ENCODE measurements at places on chromosomes 2 and 18.

DNA sequence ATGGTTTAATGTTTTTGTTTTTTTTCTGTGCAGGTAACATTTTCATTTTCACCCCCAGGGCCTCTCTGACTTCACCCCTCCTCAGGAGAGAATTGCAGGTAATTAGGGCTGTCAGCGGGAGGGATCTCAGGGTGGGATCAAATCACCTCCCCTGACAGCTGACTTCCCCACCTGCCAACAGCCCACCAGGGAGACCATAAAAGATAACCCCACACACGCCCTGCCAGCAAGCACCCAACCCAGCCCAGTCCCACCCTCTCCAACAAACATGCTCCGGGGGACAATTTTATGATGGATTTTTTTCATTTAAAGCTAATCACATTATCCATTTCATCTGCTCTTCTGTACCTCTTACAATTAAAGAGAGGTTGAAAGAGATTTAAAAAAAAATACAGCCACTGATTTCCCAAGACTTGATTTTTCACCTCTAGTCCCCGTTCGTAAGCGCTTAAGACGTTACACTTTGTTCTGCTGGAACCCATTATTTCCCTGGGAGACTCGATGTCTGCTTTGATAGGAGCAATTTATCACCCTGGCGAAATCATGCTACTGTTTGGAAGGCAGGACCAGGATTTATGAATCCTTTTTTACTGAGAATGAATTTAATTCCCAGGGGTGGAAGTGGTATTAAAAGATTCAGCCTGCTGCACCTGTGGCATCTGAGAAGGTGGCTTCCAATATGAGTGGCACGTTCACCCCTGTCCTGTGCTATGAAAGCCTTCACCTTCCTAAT lies 232.9 kb upstream of the ID2 start:
- no peak for DNase-seq

- DNase-seq: no peak
Measured at GRCh38 chr2:95031726-95032116, 6.2 kb downstream of the MAL start.

DNA sequence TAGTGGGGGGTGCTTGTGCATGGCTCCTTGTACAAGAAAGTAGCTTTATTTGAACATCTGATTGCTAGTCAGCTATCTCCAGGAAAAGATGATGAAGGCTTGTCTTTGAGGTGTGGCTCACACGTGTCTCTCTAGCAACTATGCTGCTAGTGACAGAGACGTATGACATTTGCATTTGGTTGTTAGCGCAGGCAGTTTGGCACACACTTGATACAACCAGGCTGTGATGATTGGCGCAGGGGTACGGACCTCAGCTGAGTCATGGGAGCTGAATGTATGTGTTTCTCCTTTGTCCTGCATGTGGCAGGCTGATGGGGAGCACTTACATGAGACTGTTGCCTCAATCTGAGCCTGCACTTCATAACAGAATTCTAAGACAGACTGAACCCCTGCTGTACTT lies 29.6 kb downstream of the PTCD3 start:
- DNase-seq: no peak

- peak; percentile 46 for DNase-seq
Measured at GRCh38 chr2:192208848-192209247, 14.1 kb upstream of the TMEFF2 start.

DNA sequence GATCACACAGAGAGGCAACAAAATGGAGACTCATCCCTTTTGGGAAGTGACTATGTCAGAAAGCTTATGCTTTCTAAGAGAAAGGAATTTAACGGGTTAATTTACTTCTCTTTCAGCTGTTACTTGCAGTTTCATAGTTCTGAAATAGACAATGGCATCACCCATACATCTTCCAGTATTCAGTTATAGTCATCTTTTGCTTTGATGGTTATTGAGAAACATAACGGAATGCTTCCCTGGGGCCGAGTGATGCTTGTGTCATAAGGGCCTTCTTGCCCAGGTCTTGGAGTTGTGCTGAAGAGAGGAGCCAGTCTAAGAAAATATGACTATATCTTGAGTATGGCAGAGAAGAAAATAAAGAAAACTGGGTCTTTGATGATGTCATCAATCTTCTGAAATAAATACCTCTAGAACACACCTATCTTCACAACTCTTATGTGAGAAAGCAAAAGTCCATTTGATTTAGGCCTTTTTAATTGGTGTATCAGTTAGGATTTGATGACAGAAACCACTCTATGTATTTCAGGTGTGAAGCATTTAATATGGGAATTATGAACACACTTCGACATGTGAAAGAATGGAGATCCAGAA lies 328.2 kb downstream of the LRRTM4 start:
- DNase-seq: no peak

- peak; percentile 29 for DNase-seq
Measured at GRCh38 chr2:1550658-1551316, 137.5 kb downstream of the TPO start.

GRCh38 chr2:204655101-204655500 lies 109.8 kb downstream of the PARD3B start:
- peak; percentile 65 for DNase-seq

GRCh38 chr18:24710474-24710873 lies 250.0 kb downstream of the HRH4 start:
- no peak for DNase-seq

- no peak for DNase-seq
Measured at GRCh38 chr18:26960911-26961310, 95.4 kb upstream of the AQP4 start.

DNA sequence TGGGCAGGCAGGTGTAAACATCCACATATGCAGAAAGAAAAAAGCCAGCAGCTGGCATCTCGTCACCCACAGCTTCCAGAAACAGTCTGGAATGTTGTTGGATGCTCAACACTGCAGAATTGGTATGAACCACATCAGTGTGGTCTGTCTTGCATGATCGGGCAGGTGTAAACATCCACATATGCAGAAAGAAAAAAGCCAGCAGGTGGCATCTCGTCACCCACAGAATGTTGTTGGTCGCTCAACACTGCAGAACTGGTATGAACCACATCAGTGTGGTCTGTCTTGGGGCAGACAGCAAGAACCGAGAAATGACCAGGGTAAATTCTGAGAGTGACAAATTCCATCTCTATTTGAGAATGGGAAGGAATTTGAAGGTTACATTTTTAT lies 39.6 kb downstream of the DOCK10 start:
- DNase-seq: no peak

DNA sequence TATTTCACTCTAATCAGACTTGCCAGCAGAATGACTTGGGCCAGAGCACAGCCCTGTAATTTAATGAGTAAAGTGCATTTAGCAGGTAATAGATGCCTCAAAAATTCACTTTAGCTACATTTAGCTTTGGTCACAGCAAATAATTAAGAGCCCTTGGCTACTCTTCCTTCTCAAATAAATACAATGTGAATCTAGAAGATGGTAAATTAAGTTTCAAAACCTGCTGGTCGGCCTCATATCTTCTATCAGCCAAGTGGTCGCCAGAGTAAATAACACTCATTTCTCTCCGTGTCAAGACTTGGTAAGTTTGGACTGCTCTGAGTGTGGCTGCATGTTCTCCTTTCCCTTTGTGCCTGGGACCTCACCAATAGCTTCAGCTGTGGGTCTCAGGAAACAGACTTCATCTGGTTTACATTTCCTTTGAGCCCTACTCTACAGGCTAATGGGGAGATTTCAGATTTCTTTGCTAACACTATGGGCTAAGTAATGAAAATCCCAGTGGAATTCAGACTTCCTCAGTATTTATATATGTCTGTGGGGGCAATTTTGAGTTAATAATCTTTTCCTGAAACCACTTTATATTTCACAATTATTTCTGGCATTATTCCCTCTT lies 375.8 kb downstream of the RBM43 start:
- no peak for DNase-seq

- DNase-seq: no peak
Measured at GRCh38 chr2:68831686-68832232, 39.4 kb downstream of the BMP10 start.

DNA sequence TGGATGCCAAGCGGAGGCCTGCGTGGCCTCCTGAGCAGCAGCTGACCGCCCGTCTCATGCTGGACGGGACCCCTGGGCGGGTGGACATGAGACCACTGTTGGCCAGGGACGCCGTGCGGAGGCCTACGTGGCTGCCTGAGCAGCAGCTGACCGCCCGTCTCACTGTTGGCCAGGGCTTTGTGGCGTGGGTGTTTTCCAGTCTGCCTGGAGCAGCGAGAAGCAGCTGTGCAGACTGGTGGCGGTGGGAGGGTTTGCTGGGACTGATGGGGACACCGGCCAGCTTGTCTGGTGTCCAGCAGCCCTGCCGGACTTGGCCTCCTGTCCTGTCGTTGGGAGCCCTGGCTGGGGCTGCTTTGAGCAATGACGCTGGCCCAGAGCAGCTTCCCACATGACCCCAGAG lies 5.8 kb upstream of the D2HGDH start:
- no peak for DNase-seq

- no peak for DNase-seq
Measured at GRCh38 chr2:30310371-30310770, 79.0 kb downstream of the LBH start.

DNA sequence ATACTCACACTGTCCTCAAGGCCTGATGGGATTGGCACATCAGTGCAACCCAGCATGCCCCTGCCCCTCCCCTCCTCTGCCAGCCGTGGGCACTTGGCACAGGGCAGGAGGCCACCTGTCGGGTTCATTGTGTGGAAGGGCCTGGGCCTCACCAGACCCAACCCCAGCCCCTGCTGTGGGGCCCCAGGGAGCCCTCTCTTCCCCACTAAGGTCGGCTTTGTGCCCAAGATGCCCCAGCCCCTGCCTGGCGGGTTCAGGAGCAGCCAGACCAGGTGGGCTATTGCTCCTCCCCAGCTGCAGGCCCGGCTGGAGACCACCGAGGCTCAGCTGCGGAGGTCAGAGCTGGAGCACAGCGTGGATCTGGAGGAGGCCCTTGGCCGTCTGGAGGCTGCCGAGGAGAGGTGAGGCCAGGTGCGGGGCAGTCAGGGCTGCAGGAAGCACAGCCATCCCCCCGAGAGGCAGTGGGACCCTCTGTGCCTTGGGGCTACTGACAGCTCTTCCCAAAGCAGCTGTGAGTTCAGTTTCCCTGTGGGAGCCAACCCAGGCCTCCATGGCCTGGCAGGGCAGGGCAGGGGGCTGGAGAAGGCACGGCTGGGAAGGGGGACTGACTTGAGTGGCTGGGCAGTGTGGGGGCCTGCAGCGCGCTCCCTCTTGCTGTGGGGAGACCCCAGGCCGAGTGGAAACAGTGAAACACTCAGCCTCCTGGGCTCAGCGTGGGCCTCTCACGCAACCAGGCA lies 16.3 kb downstream of the CROCC2 start:
- DNase-seq: no peak

- DNase-seq: peak; percentile 86
Measured at GRCh38 chr18:3790703-3791102, 340.7 kb downstream of the TGIF1 start.

DNA sequence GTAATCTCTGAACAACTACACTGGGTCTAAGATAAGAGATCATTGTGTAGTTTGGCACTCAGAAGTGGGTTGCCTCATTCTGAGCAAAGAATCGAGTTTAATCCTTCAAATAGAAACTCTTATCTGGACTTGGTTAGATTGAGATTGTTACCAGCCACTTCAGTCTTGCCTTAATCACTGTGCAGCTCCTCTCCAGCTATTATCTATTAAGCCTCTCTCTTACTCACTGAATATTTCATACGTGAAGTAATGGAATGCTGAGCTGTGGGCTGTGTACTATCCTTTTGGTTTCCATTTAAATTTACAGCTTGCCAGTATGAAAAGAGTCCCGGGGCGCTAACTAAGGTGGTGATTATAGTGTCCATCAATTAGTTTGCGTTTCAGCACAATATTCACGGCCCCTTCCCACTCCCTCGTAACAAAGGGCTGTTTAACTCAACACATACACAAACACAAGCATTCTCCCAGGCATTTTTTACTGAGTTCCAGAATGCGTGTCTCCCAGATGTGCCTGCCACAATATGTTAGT lies 65.7 kb upstream of the NCKAP5 start:
- DNase-seq: peak; percentile 84

DNA sequence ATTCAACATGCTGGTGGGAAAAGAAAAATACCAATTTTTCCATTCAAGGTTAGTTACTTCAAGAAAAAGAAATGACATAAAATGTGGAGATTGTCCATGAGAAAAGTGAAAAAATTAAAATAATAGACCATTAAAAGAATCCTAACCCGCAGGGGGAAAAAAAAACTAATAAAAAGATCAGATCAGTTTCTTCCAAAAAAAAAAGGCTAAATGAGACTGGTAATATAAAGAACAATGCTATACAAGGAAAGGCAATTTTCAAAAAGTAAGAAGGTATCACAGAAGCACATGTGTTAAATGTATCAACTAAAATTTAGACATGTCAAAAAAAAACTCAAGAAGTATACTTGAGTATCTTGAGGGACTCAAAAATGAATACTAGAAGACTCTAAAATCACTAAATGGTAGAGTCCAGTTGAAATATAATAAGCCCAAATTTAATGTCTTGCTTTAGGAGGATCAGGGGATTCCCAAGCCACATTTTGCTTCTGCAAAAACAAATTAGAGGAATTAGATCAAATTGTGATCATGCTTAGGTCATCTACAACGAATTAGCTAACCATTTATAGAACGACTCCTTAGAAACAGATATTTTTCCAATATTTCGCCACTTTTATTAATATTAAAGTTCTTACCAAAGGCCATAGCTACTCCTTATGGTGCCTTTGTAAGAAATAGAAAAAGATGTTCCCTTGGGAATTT lies 35.8 kb upstream of the GLS start:
- no peak for DNase-seq

DNA sequence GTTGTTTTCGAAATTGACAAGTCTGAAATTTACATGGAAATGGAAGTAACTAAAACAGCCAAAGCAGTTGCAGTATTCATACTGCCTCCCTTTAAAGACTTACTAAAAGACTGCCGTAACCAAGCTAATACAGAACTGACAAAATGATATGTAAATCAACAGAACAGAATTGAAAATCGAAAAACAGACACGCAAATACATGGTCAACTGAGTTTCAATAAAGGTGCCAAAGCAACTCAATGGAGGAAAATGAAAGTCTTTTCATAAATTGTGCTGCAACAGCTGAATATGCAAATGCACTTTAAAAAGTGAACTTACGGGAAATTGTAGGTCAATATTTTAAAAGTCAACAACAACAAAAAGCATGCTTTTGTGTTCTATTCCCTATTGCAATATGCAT lies 34.2 kb downstream of the TMEM131 start:
- DNase-seq: no peak

- no peak for DNase-seq
Measured at GRCh38 chr2:107380912-107381311, 445.8 kb upstream of the RGPD4 start.
